HEK293T (cell line): ENCODE measurements at places on chromosomes 7 and 10.

GRCh38 chr10:13087986-13088618 is 11.9 kb upstream of the OPTN start:
- no peak for DNase-seq

DNA sequence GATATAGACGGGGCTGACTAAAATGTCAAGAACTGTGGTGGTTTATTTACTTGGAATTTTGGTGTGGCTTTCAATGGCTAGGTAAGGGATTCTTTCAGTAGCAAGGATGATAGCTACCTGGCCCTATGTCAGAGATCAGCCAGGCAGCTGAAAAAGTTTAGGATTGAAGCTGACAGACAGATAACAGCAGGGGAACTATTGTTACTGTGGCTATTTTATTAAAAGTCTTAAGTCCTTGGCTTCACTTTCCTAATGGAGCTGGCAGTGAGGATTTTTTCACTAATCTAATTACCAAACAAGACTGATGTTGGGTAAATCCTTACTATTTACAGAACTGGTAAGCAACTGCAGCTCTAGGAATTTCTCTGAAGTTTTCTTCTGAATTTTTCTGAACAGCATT is 72.4 kb upstream of the ANLN start:
- no peak for DNase-seq

DNA sequence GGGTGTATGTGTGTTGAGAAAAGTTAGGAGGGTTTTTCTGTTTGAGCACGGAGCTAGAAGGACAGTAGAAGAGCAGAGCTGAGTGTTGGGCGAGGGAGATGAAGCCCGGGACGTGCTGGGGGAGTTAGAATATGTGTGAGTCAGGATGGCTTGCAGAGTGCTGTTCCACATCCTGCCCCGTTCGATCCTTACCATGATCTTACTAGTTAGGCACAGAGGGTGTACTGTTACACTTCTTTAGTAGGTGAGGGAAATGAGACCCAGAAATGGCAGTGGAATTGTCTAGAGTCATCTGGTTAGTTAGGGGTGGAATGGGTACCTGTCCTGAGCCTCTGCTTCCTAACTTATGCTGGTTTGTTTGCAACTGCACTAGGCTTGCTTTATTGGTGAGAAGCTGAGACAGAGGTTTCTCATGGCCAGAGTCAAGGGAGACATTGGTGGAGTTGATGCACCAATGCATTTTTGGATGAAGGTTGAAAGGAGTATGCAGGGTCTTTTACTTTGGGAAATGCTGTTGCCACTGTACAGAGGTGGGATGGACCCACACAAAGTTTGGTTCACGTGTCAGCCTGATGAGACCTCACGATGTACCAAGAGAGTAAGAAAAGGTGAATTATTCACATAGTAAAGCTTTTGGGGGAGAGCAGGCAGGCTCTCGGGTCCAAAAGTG is 42.4 kb downstream of the CCNY start:
- no peak for DNase-seq

GRCh38 chr7:23712368-23713284 is 2.6 kb downstream of the STK31 start:
- DNase-seq: peak; percentile 44

GRCh38 chr7:104017001-104017400 is 27.5 kb upstream of the RELN start:
- no peak for DNase-seq

DNA sequence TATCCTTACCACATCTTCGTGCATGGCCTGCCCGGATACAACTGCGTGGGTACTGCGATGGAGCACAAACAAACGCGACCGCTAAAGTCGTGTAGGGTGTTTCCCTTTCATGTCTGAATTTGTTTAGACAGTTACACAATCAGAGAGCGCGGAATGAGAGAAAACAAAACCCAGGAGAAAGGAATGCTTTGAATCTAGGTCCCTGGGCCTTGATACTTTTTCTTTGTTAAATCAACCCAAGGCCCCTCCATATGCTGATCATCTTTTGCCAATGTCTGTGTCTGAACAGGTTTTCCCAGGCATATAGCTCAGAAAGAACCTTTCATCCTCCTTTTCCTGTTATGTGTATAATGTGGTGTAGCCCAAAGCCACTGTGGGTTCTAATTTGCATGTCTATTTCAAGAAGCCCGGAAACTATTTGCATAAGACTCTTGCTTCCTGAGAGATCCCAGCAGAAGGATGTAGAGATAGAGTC is 145.8 kb downstream of the FRMD4A start:
- DNase-seq: no peak

GRCh38 chr7:117086788-117087187 is 133.5 kb downstream of the ST7 start:
- DNase-seq: no peak

- DNase-seq: no peak
Observed at GRCh38 chr10:28445516-28445915, 87.4 kb upstream of the WAC start.

DNA sequence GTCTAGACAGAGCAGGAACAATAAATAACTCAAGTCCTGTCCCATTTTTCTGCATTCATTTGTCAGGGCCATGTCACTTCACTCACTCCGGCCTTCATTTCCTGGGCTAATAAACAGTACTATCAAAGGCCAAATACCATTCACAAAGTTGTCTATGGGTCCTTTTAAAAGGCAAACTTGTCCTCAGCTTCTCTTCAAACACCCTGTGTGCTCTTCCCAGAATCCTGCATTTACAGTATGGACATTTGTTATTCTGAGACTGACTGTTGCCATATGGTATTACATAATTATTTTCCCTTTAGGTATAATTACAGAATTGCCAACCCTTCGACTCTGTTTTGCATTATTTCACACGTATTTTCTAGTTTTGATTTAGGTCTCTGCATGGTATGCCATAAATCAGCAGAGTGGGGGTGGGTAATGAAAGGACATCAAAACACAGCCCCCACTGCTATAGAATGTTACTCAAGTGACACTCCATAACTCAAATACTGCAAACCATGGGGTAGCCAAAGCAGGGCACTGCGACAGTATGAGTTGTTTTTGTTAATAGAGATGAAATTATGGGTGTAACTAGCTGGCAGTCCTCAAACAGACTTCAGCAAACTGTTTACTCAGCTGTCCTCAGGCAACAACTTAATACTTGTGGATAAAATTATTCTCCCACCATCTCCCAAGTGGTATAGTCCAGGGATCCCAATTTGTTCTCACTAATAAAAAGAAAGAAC is 183.7 kb downstream of the TRIL start:
- DNase-seq: no peak

DNA sequence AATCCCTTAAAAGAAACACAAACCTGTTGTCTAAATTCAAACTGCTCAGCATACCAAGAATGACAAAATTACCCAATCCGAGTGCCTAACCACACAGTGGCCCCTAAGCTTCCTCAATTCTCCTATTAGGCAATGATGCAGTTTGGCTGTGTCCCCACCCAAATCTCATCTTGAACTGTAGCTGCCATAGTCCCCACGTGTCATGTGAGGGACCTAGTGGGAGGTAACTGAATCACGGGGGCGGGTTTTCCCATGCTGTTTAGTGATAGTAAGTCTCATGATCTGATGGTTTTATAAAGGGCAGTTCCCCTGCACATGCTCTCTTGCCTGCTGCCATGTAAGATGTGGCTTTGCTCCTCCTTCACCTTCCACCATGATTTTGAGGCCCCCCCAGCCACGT is 21.9 kb downstream of the PSAP start:
- no peak for DNase-seq

- DNase-seq: no peak
Observed at GRCh38 chr7:151434549-151434948, 5.4 kb downstream of the CRYGN start.

DNA sequence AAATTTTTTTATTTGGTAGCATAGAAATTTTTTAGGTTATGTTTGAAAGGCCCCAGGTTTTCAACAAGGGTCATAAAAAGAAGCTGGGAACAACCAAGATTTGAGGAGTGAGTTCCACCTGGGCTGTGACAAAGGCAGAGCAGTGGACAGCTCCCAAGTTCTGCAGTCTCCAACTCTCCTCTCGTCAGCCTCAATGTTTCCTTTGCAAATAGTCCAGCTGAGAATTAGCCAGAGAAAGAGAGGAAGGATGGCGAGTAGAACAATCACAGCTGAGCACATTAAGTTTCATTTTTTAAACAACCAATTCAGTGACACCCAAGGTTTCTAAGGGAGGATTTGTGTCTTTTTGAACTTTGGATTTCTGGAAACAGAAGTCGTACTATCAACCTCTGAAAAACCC is 143.2 kb downstream of the NRCAM start:
- no peak for DNase-seq

GRCh38 chr10:1374511-1375345 is 318.5 kb downstream of the WDR37 start:
- DNase-seq: no peak

DNA sequence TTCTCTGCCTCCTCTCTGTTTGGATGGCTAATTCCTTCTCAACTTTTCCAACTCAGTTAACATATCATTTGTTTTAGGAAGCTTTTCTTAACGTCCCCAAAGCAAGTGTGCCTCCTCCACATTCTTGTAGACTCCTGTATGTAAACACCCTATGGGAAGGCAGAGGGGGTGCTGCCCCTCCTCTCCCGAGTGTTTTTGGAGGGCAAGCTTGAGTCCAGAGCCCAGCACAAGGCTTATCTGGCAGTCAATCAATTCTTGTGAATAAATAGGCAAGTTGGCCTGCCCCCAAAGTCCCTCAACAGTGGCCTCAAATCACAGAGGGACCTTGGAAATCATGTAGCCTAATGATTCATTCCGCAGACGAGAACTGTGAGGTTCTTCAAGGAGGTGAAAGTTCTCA is 305.6 kb downstream of the RPS24 start:
- no peak for DNase-seq

GRCh38 chr10:49187950-49188761 is at the start of gene TMEM273:
Gene TMEM273 (minus strand): TSS chr10:49188391. CDS start chr10:49188336, 55 bp downstream.
- DNase-seq: no peak
